Daoy (cell line): ENCODE measurements at places on chromosomes 5 and 9.
A peak's percentile ranks its signal among the peaks of the same experiment; 100 is the strongest.

DNA sequence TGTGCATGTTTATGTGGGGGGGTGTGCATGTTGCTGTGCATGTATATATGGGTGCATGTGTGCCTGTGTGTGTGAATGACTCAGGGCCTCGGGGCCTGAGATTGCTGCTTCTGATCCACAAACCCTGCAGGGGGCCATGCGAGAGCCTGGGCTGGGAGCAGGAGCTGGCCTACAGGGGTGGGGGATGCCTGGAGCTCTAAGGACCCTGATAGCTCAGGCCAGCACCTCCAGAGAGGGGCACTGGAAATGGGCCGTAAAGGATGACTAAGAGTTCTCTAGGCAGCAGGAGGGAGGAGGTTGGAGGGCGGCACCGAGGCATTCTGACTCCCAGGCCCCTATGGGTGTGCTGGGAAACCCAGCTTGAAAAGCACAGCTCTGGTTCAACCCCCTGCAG lies 6.9 kb upstream of the UBAC1 start:
- DNase-seq: peak; percentile 64

GRCh38 chr5:176994460-176995121 lies 12.0 kb downstream of the UIMC1 start:
- no peak for DNase-seq

DNA sequence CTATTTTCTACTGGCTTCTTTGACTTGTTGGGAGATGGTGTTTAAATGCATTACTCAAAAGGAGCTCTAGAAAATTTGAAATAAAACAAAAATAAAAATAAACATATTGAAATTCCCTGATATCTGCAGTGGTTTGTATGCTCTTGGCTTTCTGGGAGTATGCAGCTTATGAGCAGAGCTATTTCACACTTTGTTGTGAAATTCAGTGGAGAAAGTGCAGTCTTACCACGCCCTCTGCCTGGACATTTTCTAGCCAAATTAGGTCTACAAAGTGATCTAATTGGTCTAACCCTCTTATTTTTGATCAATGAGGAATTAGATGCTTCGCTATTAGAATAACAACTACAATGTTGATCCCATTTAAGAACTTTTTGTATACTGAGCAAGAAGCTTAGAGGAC lies 66.8 kb downstream of the INSYN2B start:
- no peak for DNase-seq

- no peak for DNase-seq
Measured at GRCh38 chr5:9423571-9423970, 122.3 kb downstream of the SEMA5A start.

- DNase-seq: no peak
Measured at GRCh38 chr5:6378766-6379103, 388 bp upstream of the MED10 start.

- no peak for DNase-seq
Measured at GRCh38 chr9:638152-638551, 203.3 kb upstream of the DMRT1 start.

DNA sequence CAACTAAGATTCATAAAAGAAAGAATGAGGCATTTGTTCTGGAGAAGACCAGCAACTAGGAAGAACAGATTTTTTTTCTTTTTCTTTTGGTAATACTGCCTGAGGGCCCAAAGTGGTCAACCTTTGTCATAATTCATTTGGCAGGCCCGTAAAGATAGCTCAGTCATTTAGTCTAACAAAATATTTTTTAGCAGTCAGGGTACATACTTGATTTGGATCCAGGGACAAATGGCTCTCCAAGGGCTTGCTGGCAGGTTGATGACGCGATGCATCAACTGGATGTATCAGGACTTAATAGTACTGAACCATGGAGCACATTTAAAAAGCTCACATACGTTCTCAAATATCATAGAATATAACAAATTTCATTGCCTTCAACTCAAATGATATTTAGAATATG lies 203.4 kb upstream of the ZNF608 start:
- peak; percentile 24 for DNase-seq

DNA sequence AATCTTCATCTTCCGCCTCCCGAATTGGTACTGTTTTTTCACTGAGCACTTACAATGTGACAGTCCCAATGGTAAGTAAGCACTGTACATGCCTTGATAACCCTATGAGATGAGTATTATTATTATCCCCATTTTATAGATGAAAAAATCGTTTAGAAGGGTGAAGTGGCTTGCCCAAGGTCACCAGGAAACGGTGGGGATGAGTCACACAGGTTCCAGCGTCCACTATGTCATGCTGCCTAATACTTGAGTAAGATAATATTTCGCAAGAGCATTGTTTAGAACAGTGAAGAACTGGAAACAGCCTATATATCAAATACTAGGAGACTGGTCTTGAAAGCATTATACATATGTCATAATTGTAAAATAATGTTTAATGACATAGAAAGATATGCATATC lies 12.9 kb downstream of the HAND1 start:
- no peak for DNase-seq

DNA sequence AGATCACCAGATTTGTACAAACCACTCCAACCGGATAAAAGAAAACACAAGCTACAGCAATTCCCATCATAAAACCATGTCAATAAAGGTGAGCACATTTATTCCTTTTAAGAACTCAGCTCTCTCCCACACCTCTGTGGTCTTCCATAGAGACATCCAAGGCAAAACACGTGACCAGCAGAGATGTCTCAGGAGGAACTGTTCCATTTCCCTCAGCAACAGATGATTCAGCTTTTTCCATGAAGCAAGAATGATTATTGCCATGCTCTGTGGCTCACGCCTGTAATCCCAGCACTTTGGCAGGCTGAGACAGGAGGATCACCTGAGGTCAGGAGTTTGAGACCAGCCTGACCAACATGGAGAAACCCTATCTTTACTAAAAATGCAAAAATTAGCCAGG lies 15.8 kb downstream of the GZMK start:
- DNase-seq: no peak

DNA sequence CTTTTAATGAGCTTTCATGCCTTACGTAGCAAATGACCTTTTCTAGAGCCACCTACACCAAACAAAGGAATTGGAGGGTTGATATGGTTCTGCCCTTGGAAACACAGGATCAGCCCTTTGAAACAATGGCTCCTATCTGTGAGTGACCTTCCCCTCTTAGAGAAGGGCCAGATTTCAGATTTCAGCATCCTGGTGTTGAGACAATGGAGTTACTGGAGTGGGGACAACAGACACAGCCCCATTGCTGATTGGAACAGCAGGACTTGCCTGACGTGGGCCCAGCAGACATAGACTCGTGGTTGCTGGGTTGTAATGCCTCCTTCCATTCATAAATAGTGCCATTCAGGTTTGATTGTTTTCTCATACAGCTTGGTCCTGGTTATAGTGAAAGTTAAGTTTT lies 96.0 kb downstream of the GALNT10 start:
- DNase-seq: no peak

DNA sequence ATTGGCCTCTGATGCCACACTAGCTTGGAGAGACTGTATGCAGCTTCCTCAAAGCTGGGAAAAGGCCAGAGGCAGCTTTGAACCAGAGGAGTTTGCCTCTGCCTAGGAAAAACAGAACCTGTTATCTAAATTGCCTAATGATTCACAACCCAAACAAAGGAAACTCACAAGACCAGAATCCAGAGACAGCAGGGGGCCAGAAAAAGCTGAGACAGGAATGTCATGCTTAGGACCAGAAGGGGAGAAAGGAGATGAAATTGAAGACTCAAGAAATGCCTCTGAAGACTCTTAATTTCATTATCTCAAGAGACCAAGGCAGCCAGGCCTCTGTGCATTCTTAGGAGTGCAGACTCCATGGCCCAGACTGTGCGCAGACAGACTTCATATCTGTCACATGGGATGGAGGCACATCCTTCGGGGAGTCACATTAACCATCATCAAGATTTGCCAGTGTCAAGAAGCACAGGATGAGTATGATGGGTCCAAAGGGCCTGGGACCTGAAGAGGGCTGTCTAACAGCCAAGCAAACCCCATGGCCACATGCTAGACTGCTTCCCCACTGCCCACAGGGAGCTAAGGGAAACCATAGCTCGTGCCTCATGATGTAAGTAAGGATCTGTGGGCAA lies 57.3 kb downstream of the ARSB start:
- DNase-seq: peak; percentile 95

GRCh38 chr9:76302947-76303550 lies 91.2 kb downstream of the RFK start:
- DNase-seq: peak; percentile 43
